Renal pelvis (tissue), 12 donors: ENCODE measurements at places on chromosomes 2 and 18.
A peak's percentile ranks its signal among the peaks of the same experiment; 100 is the strongest.

GRCh38 chr2:197251576-197251975 lies 59.0 kb downstream of the ANKRD44 start:
- DNase-seq: no peak

DNA sequence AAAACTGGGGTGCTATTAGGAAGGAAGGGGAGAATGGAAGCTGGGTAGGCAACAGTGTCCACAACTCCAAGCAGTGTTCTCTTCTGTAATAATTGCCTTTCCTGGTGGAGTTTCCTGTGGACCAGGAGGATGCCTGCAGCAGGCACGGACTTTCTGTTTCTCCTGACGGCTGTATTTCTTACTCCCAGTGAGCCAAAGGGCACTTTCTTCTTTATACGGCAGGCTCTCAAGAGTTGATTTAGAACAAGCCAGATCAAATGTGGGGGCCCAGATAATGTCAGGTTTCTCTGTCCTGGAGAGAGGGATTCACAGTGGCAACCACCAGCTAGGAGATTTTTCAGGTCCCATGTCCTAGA lies 13.0 kb upstream of the PROC start:
- DNase-seq: no peak

DNA sequence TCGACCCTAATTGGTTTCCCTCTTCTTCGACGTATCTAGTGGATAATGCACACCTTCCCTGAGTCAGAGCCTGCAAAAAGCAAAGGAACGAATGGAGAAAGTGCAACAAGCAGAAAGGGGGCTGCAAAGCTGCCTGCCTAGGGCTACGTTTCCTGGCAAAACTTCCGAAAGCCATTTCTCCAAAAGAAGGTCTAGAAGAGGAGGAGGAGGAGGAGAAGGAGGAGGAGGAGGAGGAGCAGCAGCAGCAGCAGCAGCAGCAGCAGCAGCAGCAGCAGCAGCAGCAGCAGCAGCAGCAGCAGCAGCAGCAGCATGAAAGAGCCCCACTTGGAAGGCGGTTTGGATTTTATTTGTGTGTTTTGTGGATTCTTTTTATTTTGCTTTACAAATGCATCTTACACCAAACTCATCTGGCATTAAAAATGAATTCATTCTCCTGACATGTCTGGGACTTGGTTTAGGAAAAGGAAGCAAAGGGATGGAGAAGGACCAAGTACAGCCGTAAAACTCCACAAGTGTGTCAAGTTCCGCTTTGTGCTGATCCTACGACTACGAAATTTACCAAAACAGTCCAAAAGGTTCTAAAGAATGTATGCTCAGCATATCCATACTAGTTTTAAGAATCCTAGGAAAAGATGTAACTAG lies 2.0 kb downstream of the TCF4 start:
- no peak for DNase-seq

GRCh38 chr18:14089191-14089590 lies 43.0 kb downstream of the ZNF519 start:
- no peak for DNase-seq

DNA sequence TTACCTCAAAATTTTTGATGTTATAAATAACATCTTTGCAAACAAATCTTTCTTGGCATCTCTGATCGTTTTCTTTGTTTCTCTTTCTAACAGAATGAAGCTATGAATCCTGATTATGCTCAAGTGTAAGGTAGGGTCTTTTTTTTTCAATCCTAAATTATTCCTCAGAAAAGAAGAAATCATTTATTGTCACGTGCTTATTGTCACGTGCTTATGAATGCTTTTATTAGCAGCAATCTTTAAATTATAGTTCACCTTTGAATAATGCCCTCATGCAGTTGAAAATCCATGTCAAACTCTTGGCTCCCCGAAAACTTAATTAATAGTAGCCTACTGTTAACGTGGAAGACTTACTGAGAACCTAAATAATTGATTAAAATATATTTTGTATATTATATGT lies 39.2 kb upstream of the EPAS1 start:
- no peak for DNase-seq

GRCh38 chr18:26566874-26567555 lies 18.7 kb upstream of the KCTD1 start:
- DNase-seq: no peak

DNA sequence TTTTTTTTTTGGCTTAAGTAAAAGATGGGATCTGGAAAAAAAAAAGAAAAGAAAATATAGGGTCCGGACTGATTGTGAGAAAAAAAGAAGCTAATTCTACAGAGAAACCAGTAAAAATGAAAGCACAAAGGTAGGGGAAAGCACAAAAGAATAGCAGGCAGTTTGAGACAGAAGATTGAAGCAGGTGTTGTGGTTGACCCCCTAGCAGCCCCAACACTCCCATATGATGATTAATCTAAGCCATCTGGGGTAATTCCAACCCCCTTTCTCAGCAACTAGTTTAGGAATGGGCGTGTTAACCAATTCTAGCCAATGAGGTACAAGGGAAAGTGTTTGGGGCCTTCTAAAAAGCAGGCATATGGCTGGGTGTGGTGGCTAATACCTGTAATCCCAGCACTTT lies 77.0 kb downstream of the MBD2 start:
- DNase-seq: no peak

DNA sequence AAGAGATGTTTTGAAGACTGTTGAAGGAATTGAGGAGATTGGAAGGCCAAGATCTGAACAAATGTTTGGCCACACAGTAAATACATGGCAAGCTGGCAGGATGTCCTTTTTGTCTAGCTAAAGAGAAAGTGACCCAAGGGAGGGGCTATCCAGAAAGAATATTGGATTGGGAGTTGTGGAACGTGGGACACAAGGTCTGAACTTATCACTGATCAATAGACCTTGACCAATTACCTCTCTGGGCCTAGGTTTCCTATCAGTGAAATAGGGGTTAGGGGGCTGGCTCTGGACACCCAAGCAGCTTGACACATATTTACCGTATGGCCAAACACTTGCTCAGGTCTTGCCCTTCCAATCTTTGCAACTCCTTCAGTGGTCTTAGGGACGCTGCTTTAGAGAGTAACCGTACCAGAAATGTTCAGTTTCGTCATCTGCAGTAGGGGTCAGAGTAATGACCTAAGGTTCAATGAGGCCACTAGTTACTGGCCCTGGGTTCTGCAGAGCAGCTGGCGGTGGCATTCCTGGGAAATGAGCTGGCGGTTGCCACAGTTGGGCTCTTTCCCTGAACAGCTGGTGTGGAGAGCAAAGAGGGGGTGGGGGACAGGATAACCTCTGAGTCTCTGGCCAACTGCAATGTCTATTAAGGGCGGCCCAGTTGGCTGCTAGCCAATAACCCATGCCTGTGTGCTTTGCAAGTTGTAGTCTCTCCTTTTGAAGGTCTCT lies 70.1 kb upstream of the STPG4 start:
- DNase-seq: no peak

GRCh38 chr2:19542796-19543662 lies 184.6 kb upstream of the OSR1 start:
- DNase-seq: no peak

GRCh38 chr2:20443276-20443920 lies 3.5 kb upstream of the RHOB start:
- DNase-seq: no peak

GRCh38 chr2:75610671-75611070 lies 35.9 kb upstream of the MRPL19 start:
- DNase-seq: no peak

DNA sequence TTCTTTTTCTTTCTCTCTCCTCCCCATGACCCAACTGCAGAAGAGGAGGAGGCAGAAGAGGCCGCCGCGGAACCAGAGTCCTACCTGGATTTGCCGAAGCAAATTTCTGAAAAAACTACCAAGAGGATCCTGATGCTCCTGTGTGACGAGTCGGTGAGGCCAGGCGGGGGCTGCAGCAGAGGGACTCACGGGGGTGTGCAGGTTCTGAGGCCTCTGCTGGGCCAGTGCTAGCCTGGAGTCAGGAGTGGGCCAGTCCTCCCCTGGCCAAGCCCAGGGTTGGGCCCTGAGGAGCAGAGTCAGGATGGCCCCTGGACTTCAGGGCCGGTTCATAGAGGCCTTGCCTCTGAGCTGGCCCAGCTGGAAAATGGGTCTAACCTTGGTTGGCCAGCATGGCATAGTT lies 29.3 kb downstream of the OTOF start:
- no peak for DNase-seq

- no peak for DNase-seq
These were observed 190.1 kb downstream of the ERBB4 start for GRCh38 chr2:212348501-212348900.

- DNase-seq: no peak
These were observed 11.0 kb downstream of the ERFE start for GRCh38 chr2:238169708-238170251.

GRCh38 chr18:52963481-52963880 lies 623.5 kb downstream of the DCC start:
- no peak for DNase-seq

DNA sequence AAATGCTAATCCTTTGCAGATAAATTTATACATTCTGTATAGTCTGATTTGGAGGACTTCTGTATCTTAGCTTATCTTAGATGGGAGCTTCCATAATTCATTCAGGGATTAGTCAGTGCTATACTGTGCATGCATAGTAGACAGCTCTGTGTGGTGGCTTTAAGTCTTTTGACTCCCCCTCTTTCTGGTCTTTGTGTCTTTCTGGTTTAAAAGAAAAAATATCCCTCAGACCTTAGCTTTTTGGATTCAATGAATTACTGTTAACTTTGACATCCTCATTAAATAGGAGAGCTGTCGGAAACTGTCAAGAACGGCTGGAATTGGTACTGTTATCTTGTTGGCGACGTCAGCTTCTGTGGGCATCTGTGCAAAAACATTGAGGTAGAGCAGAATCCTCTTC lies 130.4 kb downstream of the SPTBN1 start:
- DNase-seq: no peak

DNA sequence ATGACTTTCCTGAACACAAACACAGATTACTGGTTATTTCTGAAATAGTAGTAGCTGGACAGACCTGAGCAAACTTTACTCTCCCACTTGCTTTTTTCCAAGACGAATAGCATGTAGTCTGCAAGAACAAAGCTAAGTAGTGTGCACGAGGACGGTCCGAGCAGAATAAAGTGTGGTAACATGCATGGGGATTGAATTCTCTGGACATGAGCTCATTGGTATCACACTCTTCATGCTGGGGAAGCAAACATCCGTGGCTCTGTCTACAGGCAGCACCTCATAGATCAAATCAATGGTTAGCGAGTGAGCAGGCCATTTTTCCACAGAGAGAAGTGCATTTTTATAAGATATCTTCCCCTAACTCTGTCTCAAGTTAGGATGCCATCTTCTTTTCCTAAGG lies 164.8 kb upstream of the STK17B start:
- DNase-seq: no peak

GRCh38 chr2:43427032-43427424 lies 168.8 kb downstream of the THADA start:
- no peak for DNase-seq

DNA sequence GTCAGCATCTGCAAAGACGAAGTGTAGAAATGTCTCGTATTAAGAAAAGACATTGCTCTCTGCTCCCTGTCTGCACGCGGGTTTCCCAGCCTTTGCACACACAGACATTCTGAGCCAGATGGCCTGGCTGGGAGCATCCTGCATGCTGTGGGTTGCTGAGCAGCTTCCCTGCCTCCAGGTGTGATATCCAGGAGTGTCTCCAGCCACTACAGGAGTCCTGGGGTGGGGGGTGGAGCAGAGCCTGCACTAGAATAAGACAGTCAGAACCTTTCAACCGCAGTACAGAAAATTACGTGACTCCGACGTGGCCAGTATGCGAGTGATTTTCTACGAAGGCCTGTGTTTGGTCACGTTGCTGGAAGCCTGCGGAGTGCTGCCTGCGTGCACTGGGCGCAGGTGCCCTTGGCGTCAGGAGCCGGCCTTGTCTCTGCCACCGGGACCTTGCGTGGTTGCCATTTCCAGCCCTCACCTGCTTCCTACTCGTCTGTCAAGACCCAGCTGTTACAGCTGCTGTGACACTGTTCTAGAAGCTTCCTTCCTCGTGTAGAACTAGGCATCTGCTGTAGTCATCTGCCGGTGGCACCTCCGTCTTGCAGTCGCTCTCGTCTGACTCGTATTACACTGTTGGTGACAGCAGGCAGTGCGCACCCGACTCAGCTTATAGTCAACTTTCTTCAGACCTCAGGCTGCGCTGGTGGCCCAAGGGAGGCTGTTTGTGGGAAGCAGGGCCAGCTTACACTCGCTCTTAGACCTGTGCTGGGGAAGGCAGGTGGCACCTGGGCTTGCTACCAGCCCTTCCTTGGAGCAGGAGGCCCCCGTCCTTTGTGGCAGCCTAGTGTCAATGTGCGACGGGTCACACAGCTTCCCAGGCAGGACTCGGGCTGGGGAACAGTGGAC lies 11.2 kb downstream of the CTDP1 start:
- no peak for DNase-seq

- no peak for DNase-seq
These were observed 140.4 kb upstream of the MMADHC start for GRCh38 chr2:149727927-149728326.

DNA sequence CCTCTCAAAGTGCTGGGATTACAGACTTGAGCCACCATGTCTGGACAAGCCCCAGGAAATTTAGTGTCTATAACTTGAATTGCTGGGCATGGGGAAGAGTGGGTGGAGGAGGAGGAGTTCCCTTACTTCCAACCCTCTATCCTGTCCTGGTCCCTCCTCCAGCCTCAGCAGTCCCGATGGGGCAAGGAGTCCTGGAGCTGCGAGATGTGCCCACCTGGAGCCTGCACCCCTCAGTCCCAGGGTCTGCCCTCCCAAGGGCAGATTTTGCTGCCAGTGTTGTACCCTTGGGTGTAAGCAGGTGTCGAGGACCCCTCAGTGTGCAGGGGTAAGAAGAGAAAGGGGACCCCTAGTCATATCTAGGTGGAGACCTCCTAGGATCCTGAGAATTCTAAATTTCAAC lies 2.8 kb downstream of the VAMP8 start:
- no peak for DNase-seq

- DNase-seq: peak; percentile 87
These were observed 37.4 kb downstream of the ACTR2 start for GRCh38 chr2:65264821-65265670.

- DNase-seq: no peak
These were observed 167.9 kb upstream of the SLC39A10 start for GRCh38 chr2:195489101-195489500.

DNA sequence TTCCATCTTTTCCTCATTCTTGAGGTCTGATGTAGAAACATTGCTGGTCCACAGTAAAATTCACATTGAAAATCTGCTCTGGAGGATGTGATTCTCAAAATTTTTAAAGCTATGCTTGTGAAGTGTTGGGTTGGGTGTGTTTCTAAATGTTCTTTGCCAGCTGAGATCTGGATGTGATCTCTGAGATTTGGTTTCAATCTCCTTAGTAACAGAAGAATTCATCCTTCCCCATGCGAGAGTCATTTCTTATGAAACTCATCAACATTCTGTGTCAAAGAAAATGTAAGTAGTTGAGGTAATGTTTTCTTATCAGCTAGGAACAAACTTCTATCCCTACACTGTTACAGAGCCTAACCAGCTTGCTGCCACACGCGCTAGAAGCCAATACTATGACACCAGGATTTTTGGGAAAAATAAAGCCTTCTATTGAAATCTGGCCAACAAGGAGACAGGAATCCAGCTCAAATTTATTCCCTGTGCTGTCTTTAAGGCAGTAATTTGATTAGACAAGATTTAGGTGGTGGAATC lies 134.9 kb downstream of the PTH2R start:
- no peak for DNase-seq
